Spleen (tissue), 13 donors: ENCODE measurements at places on chromosomes 1 and 21. TPM values are rescaled to one million over a fixed set of nuclear protein-coding genes. Genes with fewer than 3 reads are reported as not detected.

- DNase-seq: no peak
Measured at GRCh38 chr1:56095696-56096665, 483.4 kb downstream of the PLPP3 start.

DNA sequence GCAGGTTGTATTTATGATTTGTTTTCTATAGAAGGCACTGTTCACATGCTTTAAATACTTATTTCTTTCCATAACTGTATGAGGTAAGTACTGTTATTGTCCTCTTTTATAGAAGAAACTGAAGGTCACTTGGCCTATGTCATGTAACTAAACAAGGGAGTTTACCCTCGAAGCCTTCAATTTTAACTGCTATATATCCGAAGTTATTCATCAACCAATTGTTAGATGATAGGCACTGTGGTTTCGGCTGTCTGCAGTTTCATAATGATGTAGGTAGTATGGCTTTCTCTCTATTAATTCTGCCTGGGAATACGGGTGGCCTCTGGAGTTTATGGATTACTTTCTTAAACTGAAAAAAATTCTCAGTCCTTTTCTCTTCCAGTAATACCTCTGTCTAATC lies 413.3 kb upstream of the ADGRL2 start:
- DNase-seq: no peak

- peak; percentile 60 for DNase-seq
Measured at GRCh38 chr1:178512566-178513277, at the start of gene TEX35. TSS of gene TEX35 (plus strand) at chr1:178513109. CDS start at chr1:178513189, 80 bp downstream.

The AVPR1B gene
- not detected for polyA plus RNA-seq

The VAV3 gene
- polyA plus RNA-seq: 13.8 TPM

The CD84 gene
- polyA plus RNA-seq: 4.7 TPM

DNA sequence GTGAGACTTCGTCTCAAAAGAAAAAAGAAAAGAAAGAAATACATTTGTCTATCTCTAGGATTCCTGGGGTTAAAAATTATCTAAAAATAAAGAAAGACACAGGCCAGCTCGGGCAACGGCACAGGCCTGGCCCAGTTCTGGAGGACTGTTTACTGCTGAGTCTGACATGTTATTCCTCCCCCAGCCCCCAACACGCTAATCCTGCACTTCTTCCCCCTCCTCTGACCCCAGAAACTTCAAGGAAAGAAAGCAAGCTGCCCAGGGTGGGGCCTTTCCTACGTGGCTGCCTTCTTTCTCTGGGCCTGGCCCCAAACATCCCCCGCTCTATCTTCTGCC lies 40.0 kb downstream of the ACOT7 start:
- no peak for DNase-seq

The AADACL4 gene
- polyA plus RNA-seq: 0.04 TPM

DNA sequence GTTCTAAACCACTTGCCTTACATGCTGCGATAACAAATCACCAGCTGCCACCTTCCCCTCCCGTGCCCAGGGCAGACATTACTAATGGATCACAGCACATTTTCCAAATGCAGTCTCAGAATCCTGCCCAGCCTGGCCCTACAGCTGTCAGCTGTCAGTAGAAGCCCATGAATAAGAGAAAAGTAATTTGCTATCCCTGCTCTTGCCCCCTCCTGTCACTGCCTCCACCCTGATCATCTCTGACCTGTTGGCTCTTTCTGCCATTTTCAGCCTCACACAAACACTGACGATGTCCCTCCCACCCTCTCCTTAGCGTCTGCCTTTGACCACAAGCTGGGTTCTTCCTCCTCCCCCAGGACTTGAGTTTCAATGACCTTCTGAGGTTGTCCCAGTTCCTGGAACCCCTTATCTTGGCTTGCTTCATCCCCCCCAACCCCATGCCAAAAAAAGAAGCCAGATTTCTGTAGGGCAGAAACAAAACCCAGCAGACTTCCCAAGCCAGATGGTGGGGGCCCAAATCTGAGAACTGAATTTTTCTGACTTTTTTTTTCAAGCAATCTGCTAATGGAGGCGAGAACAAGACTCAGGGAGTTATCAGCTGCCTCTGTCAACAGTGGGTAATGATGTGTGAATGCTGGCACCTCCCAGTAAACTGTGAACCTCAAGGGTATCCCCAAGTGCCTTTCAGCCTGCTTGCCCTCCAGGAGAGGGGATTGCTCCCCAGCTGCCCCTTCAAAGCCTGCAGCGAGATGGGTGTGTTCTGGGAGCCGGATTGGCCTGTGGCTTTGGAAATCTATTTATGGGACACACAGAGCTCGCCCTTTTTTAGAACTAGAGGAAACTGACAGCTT lies 216.5 kb upstream of the VAMP3 start:
- peak; percentile 47 for DNase-seq

The AGO3 gene
- polyA plus RNA-seq: 1.5 TPM
